Stimulated activated naive CD4-positive, alpha-beta T cell treated with Interleukin-2 at 50 U/mL for 16 hours (primary cell): ENCODE measurements at places on chromosomes 11 and 22.

- DNase-seq = no peak
These were observed 553 bp upstream of the USP47 start for GRCh38 chr11:11841116-11841722.

DNA sequence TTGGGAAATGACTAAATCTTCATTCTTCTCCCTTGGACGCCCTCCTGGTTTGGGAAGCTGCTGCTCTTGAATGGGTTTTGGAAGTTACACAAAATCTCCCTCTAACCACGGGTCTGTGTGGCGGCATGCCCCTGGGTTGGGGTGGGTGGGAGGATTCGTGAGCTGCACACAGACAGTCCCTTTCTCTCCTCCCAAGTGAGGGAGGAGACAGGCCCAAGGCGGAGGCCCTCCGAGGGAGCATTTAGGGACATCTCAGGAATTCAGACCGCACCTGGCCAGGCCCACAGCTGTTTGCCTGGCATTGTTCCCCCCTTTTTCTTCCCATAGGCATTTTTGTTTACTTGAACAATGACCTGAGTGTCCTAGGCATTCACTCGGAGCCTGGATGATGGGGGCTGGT, 94.1 kb downstream of the MPPED1 start:
- DNase-seq = no peak

GRCh38 chr11:64590763-64591221, at the start of gene SLC22A12:
SLC22A12 (plus strand) TSS chr11:64591220; CDS start chr11:64591557, 337 bp downstream.
- DNase-seq = no peak

- DNase-seq = peak; percentile 80
These were observed 64.3 kb downstream of the ETS1 start for GRCh38 chr11:128522943-128523518.

GRCh38 chr11:129374993-129375750, 476 bp upstream of the BARX2 start:
- no peak for DNase-seq

GRCh38 chr11:107973641-107974040, 35.1 kb upstream of the CUL5 start:
- DNase-seq = no peak

DNA sequence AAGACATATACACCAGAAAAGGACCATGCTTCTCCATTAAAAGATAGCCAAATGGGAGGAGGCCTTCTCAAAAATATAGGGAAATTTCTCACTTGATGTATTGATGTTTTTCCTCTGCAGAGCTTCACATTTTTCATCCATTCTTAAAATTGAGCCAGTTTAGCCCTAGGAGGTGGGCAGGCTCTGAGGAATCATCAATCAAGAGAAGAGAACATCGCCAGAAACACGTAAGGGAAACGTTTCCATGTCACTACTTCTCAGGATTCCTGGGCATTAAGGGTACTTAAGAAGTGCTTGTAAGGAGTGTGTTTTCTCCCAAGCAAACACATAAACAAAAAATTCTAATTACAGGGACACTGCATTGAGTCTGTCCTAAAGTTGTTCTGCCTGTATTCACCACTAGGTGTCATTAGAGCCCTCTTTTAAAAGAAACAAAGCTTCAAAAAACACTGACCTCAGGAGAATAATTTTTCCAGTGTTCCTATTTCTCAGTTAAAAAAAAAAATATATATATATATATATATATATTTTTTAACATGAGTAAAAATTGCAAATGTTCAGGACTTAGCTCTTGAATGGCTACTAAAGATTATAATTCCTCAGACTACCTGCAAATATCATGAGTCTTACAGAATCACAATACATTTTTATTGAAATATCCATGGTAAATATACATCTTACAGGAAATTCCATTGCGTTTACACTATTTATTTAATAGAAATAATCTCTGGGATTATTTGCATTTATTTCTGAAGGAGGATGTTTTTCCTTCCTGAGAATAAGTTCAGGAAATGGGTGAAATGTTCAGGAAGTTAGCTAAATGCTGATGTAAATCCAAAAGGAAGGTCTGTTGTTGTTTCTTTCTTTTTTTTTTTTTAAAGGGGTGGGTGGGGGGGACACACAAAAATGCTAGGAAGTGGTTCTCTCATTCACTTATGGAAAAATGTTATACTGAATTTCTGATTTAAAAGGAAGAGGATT, 16.0 kb downstream of the FZD4 start:
- no peak for DNase-seq

- DNase-seq = no peak
These were observed 8.9 kb downstream of the SCARF2 start for GRCh38 chr22:20428496-20429253.

DNA sequence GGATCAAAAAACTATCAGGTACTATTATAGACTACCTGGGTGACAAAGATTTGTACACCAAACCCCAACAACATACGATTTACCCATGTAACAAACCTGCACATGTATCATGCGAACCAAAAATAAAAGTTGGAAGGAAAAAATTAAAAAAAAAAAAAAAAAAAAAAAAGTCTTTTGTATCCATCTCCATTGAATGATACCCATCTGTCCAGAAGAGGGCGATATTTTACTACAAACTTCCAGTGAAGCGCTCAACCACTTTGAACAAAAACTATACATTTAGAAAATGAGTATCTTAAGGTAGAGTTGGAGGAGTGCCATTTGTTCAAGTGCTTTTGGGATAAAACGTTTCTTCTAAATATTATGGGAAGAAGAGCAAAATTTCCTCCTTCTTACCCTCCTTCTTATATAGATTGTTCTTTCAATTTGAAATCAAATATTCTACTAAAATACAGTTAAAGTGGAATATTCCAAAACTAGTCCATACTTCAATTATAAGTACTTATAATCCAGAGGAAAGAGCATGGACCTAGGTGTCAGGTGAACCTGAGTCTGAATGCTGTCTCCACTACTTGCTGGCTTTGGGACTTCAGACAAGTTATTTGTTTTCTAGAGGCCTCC, 23.3 kb downstream of the ARL14EP start:
- no peak for DNase-seq

DNA sequence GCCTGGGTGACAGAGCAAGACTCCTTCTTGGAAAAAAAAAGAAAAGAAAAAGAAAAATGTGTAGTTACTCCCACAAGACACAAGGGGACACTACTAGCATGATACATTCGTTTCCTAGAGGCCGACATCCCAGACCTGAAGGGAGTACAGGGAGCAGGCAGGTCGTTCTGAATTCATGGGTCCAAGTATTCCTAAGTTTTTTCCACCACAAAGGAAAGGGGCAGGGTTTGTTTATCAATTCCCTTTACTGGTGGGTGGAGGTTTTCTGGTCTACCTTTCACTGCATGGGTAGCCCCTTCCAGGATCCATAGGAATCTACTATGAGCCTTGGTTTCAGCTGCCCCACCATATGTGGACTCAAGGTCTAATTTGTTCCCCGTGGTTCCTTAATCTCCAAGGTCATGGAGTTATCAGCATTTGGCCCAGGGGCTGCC, 11.8 kb downstream of the TIGD3 start:
- no peak for DNase-seq

- no peak for DNase-seq
These were observed 9.7 kb upstream of the RCN1 start for GRCh38 chr11:32081129-32081641.

- no peak for DNase-seq
These were observed 340.3 kb upstream of the DDI1 start for GRCh38 chr11:103696123-103696522.

DNA sequence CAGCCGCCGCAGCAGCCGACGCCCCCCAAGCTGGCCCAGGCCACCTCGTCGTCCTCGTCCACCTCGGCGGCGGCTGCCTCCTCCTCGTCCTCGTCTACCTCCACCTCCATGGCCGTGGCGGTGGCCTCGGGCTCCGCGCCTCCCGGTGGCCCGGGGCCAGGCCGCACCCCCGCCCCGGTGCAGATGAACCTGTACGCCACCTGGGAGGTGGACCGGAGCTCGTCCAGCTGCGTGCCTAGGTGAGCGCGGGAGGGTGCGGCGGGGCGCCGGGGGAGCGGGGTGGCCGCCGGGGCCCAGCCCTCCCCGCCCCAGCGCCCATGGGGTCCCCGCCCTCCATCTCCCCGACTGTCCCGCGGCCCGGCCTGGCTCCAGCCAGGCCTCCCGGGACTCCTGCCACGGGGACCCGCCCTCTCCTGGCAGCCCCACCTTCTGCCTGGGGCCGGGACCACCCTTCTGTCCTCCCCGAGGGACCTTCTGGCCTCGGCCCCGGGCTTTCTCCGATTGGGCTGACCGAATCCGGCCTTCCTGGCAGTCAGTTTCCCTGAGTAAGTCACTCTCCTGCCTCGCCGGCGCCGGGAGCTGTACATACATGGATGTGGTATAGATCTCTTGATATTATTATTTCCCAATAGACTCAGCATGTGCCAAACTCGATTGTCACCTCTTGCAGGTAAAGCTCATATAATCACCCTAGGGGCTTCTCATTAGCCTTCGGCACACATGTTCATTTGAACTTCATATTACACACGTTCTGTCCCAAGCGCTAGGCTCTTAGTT, 720 bp downstream of the PACS1 start:
- no peak for DNase-seq

- DNase-seq = no peak
These were observed 324.7 kb downstream of the ETS1 start for GRCh38 chr11:128262463-128263345.

- no peak for DNase-seq
These were observed 29.0 kb downstream of the C22orf31 start for GRCh38 chr22:29032584-29032983.

DNA sequence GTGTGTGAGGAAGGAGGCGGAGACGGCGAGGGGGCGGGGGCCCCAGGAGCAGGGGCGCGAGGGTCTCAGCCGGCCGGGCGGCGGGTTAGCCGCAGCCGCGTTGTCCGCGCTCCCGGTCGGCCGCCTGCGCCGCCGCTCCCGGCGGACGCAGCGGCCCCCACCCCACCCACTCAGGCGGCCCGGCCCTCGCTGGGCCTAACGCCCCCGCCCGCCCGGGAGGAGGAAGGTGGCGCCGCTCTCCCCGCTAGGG, at the start of gene FCHSD2:
TSS of gene FCHSD2 (minus strand) at position 191 of the 250 bp plus-strand sequence. CDS start 441 bp downstream, outside the sequence.
- peak; percentile 73 for DNase-seq

GRCh38 chr11:110294509-110294908, 1.9 kb downstream of the RDX start:
- DNase-seq = no peak

DNA sequence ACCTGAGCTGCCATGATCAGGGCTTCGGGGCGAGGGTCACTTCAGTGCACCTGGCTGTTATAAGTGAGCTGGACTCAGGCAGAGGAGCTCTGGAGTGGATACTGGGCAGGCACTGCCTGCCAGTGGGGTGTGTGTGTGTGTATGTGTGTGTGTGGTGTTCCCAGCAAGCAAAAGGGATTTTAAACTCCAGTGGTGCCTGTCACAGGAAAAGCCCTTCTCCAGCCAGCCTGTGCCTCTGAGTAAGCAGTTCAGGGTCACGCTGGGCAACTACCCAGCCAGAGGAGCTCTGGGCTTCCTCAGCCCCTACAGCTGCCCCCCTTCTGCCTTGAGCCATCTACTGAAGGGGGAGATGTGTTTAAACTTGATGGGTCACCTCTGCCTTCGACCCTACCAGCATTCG, 109.0 kb downstream of the OSBP2 start:
- no peak for DNase-seq

DNA sequence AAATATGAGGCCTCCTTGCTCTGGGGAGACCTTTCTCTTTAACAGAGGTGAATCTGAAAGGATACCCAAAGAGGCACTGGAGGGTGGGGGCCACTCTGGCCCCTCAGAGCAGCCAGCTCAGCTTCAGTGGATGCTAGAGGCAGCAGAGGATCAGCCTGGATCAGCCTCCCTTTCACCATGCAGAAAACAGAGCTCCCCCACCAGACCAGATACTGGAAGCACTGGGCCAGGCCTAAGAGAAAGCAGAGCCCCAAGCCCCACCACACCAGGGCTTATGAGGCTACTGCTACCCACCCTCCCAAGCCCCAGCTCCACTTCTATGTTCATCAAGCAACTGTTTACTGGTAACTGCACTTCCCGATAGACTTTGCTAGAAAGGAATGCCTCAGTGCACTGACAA, 4.0 kb upstream of the SLC43A3 start:
- no peak for DNase-seq

DNA sequence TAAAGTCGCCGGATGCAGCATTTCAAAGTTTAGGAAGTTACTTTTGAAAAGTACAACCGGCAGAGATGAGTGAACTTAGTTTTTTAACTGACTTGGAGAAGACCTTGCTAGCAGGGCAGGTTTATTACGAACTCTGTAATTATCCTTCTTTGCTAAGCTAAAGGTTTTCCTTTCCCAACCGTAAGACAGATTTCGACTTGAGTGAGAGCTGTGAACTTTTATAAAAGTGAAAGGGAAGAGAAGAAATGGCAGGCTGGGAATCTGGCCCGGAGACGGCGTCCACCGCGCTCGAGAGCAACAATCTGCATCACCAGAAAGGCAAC, 659 bp upstream of the TEAD1 start:
- no peak for DNase-seq

DNA sequence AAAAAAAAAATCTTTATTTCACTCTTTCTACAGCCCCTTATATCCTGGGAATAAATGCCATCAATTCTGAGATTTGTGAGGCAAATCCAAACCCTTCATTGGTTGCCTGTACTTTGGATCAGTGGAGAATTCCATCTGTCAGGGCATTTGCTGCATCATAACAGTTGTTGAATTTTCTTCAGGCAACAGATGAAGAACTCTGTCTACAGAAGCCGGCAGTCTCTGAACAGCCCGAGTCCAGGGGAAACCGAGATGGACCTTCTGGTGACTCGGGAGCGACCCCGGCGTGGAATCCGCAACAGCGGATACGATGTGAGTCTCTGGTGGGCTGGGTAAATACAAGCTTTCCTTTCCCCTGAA, 82.3 kb downstream of the C11orf91 start:
- no peak for DNase-seq

- DNase-seq = no peak
These were observed 4.1 kb upstream of the CRACR2B start for GRCh38 chr11:823441-824291.

DNA sequence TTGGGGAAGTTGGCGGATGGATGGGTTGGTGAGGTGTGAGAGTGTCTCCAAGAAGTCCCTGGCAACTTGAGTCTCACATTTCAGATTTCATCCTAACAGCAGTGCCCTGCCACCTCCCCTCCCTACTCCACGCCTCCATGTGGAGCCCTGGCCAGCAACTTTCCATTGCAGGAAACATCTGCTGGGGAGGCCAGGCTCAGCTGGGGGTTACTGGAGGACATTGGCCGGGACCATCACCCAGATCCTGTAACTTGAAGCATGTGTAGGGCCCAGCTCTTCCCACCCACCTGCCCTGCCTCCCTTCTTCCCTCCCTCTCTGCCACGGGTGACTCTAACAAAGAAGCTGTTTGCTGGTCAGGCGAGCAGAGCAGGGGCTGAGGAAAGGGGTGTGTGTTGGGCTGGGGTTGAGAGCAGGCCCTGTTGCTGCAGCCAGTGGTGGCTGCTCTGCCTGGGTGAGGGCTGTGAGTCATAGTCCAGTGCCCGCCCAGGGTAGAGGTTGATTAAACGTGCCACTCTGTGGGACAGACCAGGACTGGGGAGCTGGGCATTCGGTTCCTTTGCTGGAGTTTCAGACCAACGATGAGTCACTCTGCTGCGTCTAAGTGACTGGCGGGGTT, 64.0 kb downstream of the SCN3B start:
- DNase-seq = no peak

DNA sequence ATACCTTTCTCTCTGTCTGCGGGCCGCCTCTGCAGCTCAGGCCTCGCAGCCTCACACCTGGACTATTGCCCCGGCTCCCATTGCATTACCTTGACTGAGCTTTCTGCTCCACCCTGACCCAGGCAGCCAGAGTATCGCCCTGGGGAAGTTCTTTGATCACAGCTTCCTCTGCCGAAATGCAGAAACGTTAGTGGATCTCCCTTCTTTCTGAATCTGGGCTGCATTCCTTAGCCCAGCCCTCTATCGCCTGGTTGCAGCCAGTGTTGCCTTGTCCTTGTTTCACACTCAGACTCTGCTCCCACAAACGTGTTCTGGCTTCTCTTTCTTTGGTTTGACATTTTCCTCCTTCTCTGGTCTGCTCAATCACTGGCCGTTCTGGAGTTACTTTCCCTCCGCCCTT, 195.7 kb downstream of the ADAMTS15 start:
- DNase-seq = no peak
